ENCODE measurements at places on chromosomes 6 and 20. TPM values are rescaled to one million over a fixed set of nuclear protein-coding genes. Genes with fewer than 3 reads are reported as not detected.

OOEP gene
- not detected for total RNA-seq

IP6K3 gene
- total RNA-seq: 3.9 TPM

GCNT2 gene
- 21.4 TPM for total RNA-seq

LTB gene
- total RNA-seq: 0.70 TPM

CLIC1 gene
- 226 TPM for total RNA-seq

RNF182 gene
- 1.3 TPM for total RNA-seq

GGTLC1 gene
- total RNA-seq: not detected

SPAG4 gene
- 12.8 TPM for total RNA-seq

SSTR4 gene
- not detected for total RNA-seq

All from cardiac muscle cell (in vitro differentiated cells and primary cell).